Frontal cortex (tissue), 4 donors: ENCODE measurements at places on chromosomes 4 and X. TPM values are rescaled to one million over a fixed set of nuclear protein-coding genes. Genes with fewer than 3 reads are reported as not detected.

SPANXA2 gene
- not detected for total RNA-seq

GPR34 gene
- 7.3 TPM for total RNA-seq

MBTPS2 gene
- total RNA-seq, result 9.0 TPM

NPNT gene
- total RNA-seq, result 60.3 TPM

MED14 gene
- total RNA-seq, result 16.3 TPM

HS3ST1 gene
- total RNA-seq, result 6.9 TPM

PNMA5 gene
- total RNA-seq, result 2.4 TPM

DIPK2B gene
- 1.6 TPM for total RNA-seq

EPHA5 gene
- total RNA-seq, result 107 TPM

CDKL2 gene
- 60.7 TPM for total RNA-seq

EREG gene
- not detected for total RNA-seq

BMPR1B gene
- total RNA-seq, result 8.2 TPM

CABS1 gene
- total RNA-seq, result not detected

FGFR3 gene
- 6.9 TPM for total RNA-seq

HTN1 gene
- total RNA-seq, result not detected
